Dorsolateral prefrontal cortex (tissue), 122 donors: ENCODE measurements at places on chromosomes 4 and X.

DNA sequence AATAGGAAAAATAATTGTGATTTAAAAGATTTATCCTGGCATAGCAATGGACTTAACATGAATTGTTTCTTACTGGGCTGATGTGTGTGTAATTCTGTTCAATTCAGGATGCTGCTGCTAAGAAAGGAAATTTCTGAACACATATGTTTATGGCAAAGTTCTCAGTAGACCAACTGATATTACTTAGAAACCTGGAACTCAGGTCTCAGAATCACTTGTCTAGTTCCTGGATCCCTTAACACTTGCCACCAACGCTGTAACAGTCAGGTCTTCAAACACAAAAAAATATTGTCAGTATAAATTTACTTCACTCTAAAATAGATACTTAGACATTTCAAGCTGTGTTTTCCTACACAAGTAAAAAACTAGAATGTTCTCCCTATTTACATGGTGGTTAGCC lies 5.5 kb downstream of the CASP3 start:
- DNase-seq = no peak

- DNase-seq = no peak
Observed at GRCh38 chrX:69362856-69363255, 141.3 kb upstream of the NALF2 start.

GRCh38 chr4:47672696-47673095 lies 165.2 kb downstream of the CORIN start:
- no peak for DNase-seq

GRCh38 chrX:40439625-40440532 lies 140.9 kb upstream of the ATP6AP2 start:
- no peak for DNase-seq

- no peak for DNase-seq
Observed at GRCh38 chr4:47914926-47915237, 499 bp upstream of the NFXL1 start.

- DNase-seq = no peak
Observed at GRCh38 chr4:89496851-89497250, 189.3 kb upstream of the GPRIN3 start.

DNA sequence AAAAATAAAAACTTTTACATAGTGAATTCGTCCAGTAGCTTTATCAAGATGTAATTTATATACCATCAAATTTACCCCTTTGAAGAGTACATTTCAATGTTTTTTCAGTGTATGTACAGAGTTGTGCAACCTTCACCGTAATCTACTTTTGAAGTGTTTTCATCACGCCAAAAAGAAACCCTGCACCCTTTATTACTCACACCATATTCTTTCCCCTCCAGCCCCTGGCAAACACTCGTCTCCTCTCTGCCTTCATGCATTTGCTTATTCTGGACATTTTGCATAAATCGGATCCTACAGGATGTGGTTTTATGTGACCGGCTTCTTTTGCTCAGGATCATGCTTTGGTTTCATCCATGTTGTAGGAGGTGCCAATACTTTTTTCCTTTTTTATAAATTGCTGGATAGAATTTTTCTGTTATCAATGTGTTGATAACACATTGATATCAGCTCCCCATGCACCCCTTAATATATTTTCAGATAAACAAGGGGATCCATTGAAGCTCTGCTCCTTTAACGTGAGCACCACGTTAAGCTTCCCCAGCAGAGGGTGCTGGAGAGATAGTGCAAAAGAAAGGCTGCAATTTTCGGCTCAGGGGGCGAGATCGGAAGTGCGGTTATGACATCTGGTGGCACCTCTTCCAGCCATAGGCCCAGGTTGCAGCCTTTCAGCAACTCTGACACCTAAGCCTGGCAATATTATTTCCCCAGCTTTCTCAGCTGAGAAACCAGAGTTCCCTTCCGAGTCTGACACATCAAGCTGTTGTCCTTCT lies 100.1 kb upstream of the VCX3B start:
- no peak for DNase-seq

- no peak for DNase-seq
Observed at GRCh38 chr4:25770847-25771246, 91.9 kb downstream of the SEL1L3 start.

DNA sequence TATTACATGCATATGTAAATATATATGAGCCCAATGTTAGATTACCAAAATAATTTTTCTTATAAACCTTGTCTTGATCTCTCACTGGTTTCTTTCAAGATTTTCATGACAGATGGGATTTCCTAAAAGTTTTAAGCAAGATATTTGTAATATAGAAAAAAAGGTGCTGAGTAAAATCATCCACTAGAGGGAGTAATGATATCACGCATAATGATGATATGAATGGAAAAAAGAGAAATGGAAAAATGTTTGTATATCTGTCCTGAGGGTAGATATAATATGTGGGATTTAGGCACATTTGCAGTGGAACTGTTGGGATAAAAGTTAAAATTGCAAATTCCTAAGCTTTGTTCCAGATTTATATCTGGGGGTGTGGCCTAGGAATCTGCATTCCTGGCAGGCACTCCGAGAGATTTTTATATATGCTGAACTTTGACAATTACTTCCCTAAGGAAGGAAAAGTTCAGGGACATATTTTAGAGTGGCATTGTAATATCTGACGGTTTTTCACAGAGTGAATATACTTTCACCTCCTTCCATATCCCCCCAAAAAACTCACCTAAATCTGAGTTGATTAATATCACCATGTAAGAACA lies 60.5 kb downstream of the TMA16 start:
- DNase-seq = no peak

- peak; percentile 87 for DNase-seq
Observed at GRCh38 chr4:144645631-144646522, at the start of gene HHIP. HHIP (plus strand) TSS chr4:144646156; CDS start chr4:144646676, 520 bp downstream.

DNA sequence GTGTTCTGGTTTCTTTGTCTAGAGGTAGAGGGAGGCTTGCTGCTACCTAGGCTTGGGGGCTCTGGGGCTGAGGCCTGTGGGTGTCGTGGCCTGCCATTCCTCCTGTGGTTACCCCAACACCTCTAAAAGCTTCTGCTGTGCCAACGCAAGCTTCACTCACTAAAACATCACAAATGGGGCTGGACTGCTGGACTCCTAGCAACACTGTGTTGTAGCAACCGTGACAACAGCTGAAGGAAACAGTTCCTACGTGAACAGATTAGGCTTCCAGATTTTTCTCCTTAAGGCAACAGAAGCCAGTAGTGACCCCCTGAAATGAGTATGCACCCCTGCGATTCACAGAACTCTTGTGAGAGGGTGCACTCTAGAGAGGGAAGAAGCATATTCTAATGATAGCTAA lies 138.3 kb upstream of the TEX13D start:
- no peak for DNase-seq

DNA sequence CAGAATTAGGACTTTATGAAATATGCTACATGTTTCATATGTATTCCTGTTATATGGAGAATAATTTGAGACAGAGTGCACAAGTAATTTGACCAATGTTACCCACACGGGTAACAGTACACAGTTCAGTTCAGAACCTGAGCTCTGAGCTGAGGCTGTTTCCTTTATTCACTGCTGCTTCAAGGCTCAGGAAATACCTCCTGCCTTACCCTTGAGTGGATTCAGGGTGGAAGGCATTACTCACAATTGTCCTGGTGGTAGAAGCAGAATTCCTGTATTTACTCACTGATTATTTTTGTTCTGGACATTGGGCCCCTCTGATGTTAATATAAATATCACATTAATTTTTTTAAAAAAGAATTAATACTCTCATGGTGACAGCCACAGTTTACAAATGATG lies 73.5 kb upstream of the CAMK2D start:
- no peak for DNase-seq

DNA sequence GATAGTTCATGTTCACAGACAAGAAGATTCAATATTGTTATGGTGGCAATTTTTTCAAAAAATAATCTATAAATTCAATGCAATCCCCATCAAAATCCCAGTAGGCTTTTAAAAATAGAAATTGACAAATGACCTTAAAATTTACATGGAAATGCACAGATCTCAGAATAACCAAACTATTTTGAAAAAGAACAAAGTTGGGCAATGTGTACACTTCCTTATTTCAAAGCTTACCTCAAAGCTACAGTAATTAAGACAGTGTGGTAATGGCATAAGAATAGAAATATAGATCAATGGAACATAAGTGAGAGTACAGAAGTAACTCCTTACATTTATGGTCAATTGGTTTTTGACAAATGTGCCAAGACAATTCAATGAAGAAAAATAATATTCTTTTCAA lies 39.0 kb downstream of the FRMD7 start:
- no peak for DNase-seq

DNA sequence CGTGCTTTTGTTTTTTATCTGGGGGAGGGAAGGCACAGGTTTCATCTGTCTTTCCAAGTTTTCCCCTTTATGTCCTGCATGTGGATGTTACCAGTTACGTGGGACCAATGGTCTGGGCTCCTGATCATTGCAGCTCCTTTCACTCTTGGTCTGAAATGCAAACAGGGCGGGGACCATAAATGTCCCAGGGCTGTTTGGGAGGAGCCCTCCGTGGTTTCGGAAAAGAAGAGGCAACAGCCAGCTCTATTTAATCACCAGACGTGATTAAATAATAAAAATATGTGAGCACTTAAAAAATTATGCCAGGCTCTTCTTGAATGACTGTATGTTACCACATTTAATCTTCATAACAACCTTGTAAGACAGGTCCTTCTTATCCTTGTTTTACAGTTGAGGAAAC lies 30.8 kb upstream of the C1GALT1C1 start:
- DNase-seq = no peak

GRCh38 chrX:136892412-136892811 lies 11.9 kb upstream of the RBMX start:
- no peak for DNase-seq

DNA sequence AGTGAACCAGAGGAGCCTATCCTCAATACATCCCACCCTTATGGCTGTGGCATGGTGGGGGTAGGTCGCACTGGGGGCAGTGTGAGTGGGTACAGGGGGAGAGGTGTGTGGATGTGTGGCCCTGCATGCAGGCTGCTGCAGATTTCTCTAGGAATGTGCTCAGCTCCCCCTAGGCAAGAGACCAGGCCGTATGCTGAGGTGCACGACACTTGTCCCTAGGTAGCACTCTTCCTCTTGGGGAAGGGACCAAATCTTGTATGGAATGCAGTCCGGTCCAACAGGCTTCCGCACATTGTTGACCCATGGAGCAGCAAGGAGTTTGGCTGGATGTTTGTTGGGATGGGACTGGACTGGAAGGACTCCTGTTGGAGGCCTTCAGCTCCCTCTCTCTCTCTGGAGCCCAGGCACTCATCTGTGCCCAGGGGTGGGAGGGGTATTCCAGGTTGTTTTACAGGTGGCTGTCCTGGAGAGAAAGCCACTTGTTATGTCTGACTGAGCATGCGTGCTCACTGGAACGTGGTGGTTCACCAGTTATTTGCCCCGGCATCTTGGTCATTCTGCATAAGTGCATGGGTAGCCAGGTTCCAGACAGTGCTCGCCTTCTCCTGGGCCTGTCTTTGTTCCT lies 55.1 kb downstream of the NBDY start:
- DNase-seq = peak; percentile 26

DNA sequence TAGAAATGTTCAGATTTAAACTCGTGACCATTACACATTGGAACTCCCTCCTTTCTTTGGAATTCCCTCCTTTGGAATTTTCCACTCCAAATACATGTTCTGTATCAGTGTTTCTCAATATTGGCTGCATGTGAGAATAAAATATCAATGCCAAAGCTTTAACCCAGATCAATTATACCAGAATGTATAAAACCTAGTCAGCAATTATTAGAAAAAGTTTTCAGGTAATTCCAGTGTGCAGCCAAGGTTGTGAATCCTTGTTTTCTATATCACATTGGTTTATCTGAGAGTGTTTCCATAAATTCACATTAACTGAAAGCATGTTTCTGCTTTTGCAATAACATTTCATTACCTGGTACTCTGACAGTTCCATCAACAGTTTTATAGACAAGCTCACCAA lies 394.3 kb downstream of the MAPK10 start:
- no peak for DNase-seq

- DNase-seq = no peak
Observed at GRCh38 chr4:121428721-121429120, 47.9 kb upstream of the QRFPR start.

DNA sequence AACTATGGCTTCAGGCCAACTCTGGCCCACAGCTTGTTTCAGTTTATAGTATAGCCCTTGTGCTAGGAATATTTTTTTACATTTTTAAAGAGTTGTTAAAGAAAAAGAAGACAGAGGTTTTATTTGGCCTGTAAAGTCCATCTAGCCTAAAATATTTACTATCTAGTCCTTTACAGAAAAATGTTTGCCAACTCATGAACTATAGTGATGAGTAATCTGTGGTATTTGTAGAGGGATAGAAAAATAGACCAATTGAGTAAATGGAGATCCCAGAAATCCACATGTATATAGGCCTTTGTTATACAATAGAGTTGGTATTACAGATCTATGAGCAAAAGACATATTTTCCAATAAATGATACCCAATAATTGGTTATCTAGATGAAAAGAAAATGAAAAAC lies 288.7 kb downstream of the PRDM5 start:
- DNase-seq = no peak

DNA sequence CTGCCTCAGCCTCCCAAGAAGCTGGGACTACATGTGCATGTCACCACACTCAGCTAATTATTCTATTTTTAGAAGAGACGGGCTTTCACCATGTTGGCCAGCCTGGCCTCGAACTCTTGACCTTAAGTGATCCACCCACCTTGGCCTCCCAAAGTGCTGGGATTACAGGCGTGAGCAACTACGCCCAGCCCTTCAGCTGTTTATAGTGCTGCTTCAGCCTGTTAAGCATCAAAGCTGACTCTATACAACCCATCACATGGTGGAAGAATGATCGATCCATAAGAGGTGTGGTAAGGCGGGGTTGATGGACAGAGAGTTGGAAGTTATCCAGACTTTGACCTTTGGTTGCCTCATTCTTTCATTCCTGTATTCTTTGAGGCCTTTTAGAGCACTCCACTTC lies 56.2 kb upstream of the RAPGEF2 start:
- no peak for DNase-seq
